Activated naive CD4-positive, alpha-beta T cell treated with anti-CD3 and anti-CD28 coated beads, Interleukin-2, amount 50 U/mL, for 16 hours (primary cell): ENCODE measurements at places on chromosomes 6 and 20.

GRCh38 chr6:139482287-139482686, 107.8 kb upstream of the CITED2 start:
- DNase-seq, result no peak

DNA sequence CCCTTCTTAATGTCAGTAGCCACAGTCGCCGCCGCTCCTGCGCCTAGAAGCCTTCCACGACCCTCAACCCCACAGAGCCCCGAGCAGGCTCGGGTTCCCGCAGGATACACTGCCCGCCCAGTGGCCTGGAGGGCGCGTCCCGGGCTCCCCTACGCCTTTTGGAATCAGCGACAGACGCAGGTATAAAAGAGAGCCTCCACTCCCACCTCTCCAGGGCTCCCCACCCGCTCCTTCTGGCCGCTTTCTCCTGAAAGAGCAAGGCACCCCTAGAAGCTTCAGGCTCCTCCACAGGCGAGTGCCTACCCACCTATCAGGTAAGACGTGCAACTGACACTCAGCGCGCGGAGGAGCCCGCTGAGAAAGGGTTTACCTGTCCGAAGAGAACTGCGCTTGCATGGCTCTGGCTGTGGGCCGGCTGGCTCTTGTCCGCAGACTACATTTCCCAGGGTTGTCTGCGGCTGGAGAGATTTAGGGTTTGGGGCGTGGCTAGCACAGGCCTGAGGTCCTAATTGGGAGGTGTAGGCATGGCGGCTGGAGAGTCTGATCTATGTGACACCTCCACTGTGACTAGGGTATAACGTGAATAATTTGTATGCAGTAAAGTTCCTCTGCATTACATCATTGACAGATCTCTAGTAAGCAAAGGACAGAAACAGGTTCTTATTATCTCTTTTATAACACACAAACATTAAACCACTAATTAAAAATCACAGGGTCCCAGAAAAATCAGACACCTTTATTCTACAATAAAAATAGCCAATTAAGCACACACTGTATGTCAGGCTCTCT, 13.5 kb upstream of the ZNF391 start:
- DNase-seq, result peak; percentile 79

GRCh38 chr20:25054995-25055629, 2.8 kb downstream of the ACSS1 start:
- no peak for DNase-seq

GRCh38 chr20:50126662-50127061, 13.7 kb upstream of the UBE2V1 start:
- DNase-seq, result no peak

- no peak for DNase-seq
These were observed 18.0 kb downstream of the DYNLT1 start for GRCh38 chr6:158626360-158627167.

DNA sequence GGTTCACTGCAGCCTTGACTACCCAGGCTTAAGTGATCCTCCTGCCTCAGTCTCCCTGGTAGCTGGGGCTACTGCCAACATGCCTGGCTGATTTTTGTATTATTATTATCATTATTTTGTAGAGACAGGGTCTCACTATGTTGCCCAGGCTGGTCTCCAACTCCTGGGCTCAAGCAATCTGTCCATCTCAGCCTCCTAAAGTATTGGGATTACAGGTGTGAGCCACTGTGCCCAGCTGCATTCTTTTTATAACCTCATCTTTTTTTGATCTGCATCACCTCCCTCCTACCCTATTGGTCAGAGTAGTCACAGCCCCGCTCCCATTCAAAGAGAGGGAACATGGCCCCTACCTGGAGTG, 23.6 kb upstream of the IER3 start:
- no peak for DNase-seq

DNA sequence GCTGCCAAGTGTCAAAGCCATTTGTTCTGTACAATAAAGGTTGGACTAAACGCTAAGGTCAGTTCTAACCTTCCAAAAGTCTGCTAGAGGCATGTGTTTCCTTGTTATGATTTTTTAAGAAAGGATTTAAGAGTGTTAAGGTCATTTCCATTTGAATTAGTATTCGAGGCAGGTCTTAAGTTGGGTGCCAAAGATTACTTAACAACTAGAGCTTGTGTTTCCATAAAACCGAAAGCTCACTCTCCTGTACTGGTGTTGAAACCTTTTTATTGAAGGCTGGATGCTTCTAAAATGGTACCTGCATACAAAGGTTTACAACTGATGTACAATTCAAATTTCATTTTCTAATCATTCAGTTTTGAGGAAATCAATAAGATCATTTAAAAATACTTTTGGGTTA, 82.4 kb downstream of the RNF144B start:
- no peak for DNase-seq

GRCh38 chr20:35326021-35326739, 34.0 kb upstream of the FAM83C start:
- no peak for DNase-seq

DNA sequence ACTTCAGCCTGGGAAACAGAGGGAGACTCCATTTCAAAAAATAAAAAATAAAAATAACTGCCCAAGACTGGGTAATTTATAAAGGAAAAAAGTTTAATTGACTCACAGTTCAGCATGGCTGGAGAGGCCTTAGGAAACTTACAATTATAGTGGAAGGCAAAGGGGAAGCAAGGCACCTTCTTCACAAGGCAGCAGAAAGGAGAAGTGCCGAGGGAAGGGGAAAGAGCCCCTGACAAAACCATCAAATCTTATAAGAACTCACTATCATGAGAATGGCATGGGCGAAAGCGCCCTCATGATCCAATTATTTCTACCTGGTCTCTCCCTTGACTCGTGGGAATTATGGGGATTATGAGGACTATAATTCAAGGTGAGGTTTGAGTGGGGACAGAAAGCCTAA, 95.5 kb upstream of the LGSN start:
- no peak for DNase-seq

- DNase-seq, result no peak
These were observed 385.5 kb downstream of the TENT5A start for GRCh38 chr6:81366972-81367371.

DNA sequence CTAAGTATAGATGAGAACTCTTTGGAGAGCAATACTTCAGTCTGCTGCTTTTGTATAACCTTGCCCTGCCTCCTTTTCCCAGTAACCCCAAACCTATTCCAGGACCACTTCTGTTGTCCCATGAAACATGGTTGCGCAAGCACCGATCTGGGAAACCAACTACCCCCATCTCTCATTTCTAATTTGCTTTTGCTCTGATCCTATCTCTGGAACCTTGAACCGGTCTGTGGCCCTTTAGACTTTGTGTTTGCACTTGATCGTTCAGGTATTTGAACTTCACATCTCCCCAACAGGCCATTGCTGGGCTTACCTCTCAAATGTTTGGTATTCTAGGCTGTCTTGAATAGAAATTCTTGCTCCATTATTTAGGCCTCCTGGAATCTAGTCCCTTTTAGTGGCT, 25.0 kb downstream of the L3MBTL3 start:
- no peak for DNase-seq

DNA sequence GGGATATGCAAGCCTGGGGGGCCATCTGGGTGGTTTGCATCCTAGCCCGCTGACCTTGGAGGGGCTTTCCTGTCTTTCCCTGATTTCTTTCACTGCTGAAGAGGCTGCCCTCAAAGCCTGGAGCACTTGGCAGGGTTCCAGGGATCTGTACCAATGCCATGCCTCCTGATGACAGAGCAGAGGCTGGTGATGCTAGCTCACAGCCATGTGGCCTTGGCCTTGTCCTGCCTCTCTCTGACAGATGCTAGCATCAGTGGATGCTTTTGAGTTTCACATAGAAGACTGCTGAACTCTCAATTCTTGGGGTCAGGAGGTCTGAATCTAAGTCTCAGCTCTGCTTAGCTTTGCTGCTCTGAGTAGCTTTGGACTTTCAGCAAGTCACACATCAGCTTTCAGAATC, 21.9 kb upstream of the RREB1 start:
- peak; percentile 17 for DNase-seq

- no peak for DNase-seq
These were observed 19.2 kb downstream of the TUBB2B start for GRCh38 chr6:3208098-3208774.

DNA sequence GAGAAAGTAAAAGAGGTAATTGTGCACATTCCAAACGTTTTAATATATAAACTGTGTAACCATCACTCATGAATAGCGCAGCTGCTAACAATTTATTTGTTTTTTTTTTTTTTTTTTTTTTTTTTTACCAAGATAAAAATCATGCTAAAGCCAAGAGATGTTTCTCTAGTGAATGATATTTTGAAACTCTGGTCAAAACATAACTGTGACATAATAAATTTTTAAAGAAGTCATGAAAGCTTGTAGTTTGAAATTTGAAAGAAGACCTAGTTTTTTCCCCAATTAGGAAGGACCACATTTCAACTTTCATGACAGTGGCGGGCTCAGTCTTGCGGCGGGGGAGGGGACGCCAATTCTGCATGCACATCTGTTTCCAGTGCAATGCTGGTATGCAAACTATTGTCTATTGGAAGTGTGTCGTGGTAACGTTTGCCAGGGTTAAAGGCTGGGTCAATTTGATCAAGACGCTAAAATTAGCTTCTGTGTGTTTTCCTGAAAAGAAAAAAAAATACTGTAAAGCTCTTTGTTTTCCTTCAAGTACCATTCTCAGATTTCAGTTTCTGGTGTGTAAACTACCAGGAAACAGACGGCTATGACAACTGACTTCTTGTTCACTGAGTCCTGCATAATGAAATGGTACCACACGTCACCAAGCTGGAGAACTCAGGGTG, 211.9 kb downstream of the FOXC1 start:
- no peak for DNase-seq

GRCh38 chr6:137737836-137738596, 129.0 kb upstream of the TNFAIP3 start:
- no peak for DNase-seq

- no peak for DNase-seq
These were observed 136.4 kb downstream of the LINC00237 start for GRCh38 chr20:20969701-20970280.

DNA sequence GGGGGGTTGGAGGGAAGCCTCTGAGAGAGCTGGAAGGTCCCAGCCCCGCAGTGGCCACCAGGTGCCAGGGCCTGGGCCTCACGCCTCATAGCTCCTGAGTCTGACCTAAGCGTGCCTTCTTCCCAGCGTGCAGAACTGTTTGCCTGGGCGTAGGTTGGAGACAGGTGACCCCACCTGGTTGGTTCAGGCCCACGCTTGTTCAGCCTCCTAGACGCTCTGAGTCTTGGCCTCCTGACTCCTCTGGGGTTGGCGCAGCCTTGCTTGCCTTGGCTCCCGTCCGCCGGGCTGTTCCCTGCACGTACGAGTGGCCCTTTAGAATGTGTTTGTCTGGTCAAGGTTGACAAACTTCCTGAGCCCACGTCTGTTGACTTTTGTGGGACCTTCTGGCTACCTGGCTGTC, 70.8 kb downstream of the EYA2 start:
- no peak for DNase-seq

- DNase-seq, result no peak
These were observed 348.9 kb upstream of the KCNQ5 start for GRCh38 chr6:72272958-72273357.

- DNase-seq, result no peak
These were observed 1.5 kb downstream of the ZC3H12D start for GRCh38 chr6:149483334-149483725.

- no peak for DNase-seq
These were observed 9.9 kb downstream of the NRN1 start for GRCh38 chr6:5996714-5997419.

DNA sequence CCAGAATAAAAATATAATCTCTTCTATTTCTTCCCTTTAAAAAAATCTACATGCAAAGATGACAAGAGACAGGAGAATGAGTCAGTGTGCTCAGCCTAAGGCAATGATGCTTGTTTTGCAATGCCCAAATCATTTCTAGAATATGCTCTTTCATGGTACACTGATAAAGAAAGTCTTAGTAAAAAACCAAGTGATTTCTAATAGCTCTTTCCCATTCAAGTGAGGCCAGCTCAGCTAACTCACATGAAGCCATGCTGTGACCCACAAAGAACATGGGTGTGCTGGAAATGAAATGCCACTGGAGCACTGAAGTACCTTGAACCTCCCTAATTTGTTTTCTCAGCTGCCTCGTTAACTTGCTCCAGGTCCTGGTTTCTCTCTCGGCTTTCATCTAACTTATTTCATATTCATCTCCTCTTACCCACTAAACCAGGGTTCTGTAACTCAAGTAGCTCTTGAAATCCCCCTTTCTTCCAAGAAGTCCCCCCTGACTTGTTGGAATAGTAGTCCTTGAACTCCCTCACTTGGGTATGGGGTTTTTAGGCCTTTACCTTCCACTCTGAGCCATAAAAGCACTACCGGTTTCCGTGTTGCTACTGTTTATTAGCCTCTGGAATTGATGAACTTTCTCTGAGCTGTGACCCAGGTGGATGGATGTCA, 92.7 kb downstream of the IRF4 start:
- peak; percentile 59 for DNase-seq

GRCh38 chr6:95574811-95575210, 2.5 kb upstream of the MANEA start:
- no peak for DNase-seq

DNA sequence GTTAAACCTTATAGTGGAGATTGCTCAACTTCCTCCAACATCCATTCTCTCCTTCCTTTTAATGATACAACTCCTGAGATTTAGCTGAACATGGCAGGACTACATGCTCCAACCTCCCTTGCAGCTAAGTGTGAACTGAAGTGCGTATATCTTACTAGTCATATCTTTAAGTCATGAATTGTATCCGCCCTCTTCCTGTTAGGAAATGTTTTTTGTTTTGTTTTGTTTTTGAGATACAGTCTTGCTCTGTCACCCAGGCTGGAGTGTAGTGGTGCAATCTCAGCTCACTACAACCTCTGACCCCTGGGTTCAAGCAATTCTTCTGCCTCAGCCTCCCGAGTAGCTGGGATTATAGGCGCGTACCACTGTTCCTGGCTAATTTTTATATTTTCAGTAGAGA, 8.8 kb upstream of the OSTM1 start:
- no peak for DNase-seq

DNA sequence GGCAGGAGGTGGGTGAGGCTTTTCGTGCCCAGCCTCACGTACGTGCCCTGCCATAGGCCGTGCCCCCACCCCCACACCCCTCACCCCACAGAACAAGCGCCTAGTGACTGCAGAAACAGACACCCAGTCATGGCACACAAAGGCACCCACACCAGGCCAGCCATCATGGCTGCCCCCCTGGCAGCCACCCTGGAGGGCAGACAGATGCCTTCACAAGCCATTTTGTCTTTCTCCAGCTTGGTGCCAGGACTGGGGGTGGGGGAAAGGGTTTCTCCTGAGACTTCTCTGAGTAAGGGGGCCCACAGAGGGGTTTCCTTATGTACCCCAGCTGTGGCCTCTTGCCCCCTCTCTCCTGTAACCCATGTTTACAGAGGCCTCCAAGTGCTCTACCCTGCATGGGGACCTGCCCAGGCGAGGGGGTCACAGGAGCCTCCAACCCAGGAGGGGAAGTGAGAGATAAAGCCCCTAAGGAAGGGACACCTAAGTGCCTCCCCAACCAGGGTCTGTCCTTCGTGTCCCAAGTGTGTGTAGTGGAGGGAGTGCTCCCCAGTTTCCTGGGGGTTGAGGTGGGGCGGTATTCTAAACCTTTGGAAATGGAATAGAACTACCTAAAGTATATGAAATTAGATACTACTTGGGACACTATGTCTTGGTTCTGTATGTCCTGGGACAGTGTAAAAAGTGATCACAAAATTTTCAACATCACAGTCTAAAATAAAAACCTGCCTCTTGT, 49.9 kb downstream of the MRPL14 start:
- no peak for DNase-seq
